ENCODE measurements at places on chromosomes 5 and 9.

DNA sequence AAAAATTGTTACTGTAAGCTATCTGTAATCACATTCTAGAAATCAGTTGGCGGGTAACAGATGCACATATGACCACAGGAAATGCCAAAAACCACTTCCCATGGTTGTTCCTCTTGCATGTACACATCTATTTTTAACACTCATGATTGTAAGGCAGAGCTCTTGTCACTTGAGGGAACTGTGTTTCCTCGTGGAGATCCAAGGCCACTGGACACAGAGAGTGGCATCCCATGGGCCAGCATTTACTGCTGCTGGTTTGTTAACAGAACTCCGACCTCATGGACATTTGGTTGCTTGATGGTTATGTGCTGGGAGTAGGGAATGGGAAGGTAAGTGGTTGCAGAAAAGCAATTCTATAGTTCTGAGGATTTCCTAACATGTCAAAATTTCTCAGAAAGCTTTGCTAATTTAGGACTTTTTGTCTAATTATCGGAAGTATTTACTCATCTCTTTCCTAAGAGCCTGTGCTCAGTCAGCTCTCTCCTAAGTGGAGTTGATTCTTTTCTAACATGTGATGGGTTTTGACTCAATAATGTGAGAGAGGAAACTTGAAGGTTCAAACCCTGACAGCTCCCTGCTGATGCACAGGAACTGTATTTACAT is 202.0 kb upstream of the NR3C1 start:
- peak; percentile 34 for DNase-seq

GRCh38 chr5:168590666-168591065 is 11.5 kb upstream of the PANK3 start:
- DNase-seq = no peak

DNA sequence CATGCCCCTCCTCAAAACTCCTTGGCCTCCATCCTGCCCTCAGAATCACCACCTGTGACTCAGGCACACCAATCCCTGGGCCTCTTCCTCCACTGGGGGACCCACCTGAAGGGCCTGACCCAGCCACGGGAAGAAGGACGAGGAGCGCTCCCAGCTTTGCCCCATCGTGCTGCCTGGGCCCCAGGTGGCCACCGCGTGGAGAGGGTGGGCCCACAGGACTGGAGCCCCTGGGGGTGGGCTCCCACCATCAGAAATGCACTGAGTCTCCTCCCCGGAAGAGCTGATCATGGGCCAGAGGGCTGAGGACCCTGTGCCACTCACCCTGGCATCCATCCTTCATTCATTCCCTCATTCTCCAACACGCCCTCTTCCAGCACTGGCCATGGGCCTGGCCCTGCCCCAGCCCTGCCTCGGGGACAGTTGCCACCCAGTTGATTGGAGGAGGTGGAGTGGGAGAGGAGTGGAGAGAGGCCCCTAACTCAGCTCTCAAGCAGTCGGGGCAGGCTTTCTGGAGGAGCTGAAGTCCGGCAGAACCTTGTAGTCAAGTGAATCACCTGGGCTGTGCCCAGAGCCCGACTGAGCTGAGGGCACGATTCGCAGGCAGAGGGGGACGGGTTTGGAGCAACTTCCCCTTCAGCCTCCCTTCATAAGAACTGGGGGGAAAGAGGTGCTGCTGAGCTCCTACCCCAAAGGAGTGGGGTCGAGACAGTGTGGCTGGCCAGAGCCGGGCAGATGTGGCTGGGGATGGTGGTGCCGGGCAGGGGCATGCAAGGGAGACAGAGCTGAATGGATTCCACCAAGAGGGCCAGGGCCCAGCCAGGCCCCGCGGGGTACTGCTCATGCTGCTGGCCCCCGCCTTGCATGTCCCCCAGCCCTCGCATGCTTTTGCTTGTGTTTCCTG is 29.6 kb downstream of the DNM1 start:
- peak; percentile 42 for DNase-seq

DNA sequence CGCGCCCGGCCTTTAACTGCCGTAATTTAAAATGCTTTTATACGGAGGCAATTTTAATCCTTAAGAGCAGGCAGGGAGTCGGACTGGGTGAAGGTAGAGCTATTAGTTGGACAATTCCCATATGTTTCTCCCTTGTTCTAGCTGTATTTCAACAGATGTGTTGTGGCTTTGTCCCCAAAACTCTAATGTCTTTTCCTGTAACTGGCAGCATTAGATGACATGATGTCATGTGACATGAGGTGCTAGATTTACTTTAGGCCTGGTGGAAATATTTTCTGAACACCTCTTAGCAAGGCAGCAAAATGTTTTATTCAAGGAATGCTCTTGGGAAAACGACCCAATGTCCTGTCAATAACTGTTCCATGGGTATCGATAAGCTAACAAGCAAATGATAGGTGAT is 8.5 kb downstream of the MYO10 start:
- DNase-seq = no peak

GRCh38 chr5:120055858-120056257 is 408.2 kb upstream of the PRR16 start:
- DNase-seq = no peak

DNA sequence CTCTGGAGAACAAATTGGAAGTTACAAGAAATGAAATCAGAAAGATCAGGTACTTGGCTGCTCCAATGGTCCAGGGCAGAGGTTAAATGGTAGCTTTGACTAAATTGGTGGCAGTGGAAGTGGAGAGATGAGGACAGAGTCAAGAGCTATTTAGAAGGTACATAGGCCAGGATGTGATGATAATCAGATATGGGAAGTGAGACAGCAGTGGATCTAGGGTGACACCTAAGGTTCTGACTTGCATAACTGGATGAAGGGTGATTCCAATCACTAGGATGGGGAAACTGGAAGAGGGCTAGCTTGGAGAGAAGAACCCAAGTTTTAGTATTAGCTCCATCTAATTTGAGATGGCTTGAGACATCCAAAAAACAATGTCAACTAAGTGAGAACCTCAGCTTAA is 24.0 kb upstream of the NDUFB6 start:
- DNase-seq = no peak

- no peak for DNase-seq
Observed at GRCh38 chr9:91047993-91048607, 246.5 kb downstream of the SYK start.

DNA sequence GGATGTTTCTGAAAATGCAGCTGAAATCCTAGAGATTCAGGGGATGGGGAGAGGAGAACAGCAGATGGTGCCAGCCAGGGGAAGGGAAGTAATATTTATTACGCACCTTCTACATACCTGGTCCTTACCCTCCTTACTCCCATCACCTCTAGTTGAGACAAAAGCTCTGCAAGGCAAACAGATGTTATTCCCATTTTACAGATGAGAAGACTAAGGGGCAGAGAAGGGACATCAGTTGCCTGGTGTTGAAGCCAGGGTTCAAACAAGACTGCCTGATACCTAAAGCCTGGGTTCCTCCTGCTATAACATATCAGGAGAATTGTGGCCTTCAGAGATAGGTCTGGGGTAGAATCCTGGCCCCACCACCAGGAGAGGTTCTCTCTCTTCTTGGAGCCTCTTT is 7.3 kb upstream of the BOD1 start:
- no peak for DNase-seq

GRCh38 chr9:128577206-128577605 is 24.8 kb downstream of the SPTAN1 start:
- DNase-seq = no peak

- no peak for DNase-seq
Observed at GRCh38 chr5:172058088-172058487, 51.6 kb upstream of the FBXW11 start.

GRCh38 chr9:7293091-7293490 is 506.5 kb downstream of the DMAC1 start:
- DNase-seq = no peak

GRCh38 chr5:1346627-1347440 is 1.9 kb upstream of the CLPTM1L start:
- no peak for DNase-seq

DNA sequence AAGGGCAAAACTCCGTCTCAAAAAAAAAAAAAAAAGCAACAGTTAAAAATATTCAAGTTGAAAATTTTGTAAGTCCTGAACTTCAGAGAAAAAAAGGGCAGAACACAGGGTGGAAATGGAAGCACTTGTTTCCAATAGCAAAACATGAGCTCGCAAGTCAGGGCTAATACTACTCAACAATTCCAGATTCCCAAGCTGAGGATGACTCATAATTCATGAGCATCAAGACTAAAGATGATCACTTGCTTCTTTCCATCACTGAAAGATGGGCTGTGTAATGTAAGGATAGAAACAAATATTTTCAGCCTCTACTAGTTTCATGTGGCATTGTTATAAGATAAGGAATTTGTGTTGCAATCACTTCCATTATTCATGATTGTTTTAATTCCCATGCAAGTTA is 33.5 kb upstream of the FST start:
- DNase-seq = no peak

DNA sequence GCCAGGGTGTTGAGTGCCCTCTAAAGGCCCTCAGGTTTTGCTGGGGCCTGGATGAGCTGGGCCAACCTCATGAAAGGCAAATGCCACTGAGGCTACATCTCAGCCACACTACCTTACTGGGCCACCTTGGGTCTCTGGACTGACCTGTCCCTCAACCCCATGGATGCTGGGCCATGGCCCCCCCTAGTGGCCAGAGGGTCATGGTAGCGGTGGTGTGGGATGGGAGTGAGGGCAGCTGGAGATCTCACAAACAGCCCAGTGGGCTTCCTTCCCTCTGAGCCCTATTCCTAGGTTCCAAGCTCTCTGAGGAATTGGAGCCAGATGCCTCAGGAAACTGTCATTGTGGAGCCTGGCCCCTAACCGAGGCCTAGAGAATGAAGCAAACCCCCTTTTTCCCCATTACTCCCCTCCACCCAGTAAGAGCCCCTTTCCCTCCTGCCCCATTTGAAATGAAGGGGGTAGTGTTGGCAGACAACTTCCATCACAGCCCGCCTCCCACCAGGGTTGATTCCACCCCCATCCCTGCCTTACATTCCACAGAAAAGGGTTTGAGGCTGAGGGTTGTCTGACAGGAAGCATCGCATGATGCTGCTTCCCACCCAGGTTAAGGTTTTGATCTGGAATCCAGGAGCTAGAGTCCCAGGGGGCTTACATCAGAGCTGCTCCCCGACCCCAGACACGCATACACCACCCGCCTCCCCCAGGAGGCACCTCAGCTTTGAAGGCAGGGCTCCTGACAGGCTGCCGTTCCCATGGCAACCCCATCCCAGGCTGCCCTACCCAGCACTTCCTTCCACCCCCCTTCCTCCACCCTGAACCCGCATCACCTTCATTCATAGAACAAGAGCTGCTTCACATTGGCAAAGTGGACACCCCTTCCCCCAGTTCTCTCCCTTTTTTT is 63.9 kb downstream of the PCDH1 start:
- no peak for DNase-seq

GRCh38 chr5:175542232-175542965 is 64.0 kb downstream of the SFXN1 start:
- DNase-seq = no peak

DNA sequence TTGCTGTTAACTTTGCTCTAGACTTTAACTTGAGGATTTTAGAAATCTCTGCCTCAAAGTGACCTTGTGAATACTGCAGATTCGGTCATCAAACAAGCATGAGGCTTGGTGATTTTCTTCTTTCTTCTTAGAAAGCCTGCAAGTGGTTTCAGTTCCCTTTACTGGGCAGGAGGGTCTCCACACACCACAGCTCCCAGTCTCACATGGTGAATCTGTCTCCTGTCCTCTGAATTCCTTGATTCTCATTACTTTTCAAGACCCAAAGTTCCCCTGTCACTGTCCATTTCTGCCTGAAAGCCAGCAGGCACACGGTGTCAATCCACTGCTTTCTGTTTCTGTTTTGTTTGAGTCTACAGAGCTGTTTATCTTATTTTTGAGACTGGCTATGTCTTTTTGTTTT is 14.1 kb downstream of the HSPB3 start:
- DNase-seq = no peak

GRCh38 chr5:110104726-110105669 is 415.3 kb downstream of the MAN2A1 start:
- DNase-seq = no peak

GRCh38 chr5:166713295-166713694 is 1578.2 kb upstream of the WWC1 start:
- no peak for DNase-seq

GRCh38 chr5:150486402-150487198 is 21.3 kb upstream of the NDST1 start:
- peak; percentile 86 for DNase-seq

- DNase-seq = no peak
Observed at GRCh38 chr9:123716339-123716945, 213.5 kb downstream of the DENND1A start.

DNA sequence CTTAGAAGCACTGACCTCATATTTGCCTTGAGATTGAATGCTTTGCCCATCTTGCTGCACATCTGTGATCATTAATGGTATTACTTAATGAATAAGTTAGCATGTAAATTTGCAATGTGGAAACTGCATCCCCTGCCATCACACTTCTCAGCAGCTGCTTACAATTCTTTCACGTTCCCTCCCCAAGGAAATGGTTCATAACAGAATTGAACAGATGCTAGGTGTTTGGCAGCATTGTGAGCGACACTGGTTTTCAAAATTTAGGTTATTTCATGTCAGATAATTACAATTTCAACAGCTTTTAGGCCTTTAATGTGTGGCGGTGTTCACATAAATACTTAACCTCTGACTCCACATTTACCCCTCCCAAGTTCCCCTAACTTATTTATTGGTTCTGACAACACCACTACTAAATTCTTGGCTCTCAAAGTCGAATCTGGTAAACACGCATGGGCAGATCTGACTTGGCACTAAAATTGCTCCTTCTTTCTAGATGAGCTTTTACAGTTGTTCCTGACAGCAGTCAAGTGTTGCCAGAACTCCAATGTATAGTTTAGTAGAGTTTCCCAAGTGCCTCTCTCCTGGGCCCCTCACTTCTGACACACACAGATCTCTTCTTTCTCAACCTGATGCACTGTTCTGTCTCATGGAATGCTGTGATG is 46.8 kb downstream of the SLC1A3 start:
- peak; percentile 57 for DNase-seq

GRCh38 chr9:5502553-5502952 is 7.8 kb upstream of the PDCD1LG2 start:
- DNase-seq = no peak

- DNase-seq = no peak
Observed at GRCh38 chr9:3585606-3586005, 59.8 kb upstream of the RFX3 start.

DNA sequence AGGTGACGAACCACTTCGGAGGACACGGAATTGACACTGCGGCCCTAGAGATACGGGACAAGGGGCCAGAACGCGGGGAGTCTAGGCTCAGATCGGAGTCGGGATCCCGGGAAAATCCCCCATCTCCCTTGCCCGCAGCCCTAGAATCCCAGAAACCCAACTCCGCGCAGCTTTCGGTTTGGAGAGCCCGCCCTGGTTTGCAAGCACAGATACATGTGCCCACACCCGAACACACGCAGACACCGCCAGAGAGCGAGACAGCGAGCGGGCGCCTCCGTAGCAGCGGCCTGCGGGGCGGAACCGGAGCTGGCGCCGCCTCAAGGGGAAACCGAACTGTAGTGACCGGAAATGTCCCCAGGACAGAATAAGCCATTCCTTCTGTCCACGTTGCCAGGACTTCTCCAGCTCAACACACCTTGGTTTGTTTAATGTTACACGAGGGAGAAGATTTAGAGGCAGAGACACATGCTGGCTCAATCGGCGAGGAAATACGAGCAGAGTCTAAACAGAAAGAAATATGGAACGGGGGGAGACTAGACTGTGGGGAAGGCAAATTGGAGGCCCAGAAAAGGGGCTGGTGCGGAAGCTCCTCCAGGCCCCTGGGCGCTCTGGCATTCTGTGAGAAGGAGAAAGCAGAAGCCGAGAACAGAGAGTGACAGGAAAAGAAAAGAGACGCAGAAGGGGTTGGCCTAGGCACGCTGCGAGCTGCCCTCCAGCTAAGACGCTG is 2.9 kb upstream of the PAX5 start:
- peak; percentile 56 for DNase-seq

Measured in femur (tissue), 1 donor.